Fibroblast of skin of left biceps (primary cell): ENCODE measurements at places on chromosomes 5 and 9.

DNA sequence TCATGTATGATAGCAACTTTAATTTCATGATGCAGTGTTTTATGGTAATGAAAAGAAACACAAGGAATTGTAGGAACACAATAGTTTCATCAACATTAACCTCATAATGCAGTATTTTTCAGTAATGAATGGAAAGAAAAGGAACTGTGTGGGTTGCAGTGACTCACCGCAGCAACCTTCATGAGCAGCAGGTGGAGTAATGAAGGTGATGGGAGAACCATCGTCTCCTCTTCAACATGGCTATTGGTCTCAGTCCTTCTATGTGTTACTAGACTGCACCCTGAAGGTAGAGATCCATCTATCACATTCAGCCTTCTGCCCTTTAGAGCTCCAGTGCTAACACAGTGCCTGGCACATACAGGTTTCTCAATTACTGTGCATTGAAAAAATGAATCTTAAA is 58.0 kb downstream of the TMEM215 start:
- DNase-seq = no peak

DNA sequence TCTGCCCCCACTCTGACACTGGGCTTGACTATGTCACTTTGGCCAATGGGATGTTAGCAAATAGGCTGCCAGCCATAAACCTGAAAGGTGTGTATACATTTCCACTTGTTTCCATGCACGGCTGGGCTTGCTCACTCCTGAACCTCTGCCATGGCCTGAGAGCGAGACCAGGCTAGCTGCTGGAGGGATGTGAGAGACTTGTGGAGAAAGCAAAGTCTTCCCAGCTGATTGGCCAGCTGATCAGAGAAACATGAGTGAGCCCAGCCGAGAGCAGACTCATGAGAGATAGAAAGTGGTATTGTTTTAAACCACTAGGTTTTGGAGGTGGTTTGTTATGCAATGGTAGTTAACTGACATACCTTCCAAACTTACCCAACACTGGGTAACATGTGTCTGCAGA is 13.9 kb downstream of the FAM193B start:
- DNase-seq = no peak

- no peak for DNase-seq
Measured at GRCh38 chr9:112401175-112401815, 21.4 kb downstream of the HSDL2 start.

- peak; percentile 53 for DNase-seq
Measured at GRCh38 chr5:164013077-164013670, 507.8 kb downstream of the MAT2B start.

DNA sequence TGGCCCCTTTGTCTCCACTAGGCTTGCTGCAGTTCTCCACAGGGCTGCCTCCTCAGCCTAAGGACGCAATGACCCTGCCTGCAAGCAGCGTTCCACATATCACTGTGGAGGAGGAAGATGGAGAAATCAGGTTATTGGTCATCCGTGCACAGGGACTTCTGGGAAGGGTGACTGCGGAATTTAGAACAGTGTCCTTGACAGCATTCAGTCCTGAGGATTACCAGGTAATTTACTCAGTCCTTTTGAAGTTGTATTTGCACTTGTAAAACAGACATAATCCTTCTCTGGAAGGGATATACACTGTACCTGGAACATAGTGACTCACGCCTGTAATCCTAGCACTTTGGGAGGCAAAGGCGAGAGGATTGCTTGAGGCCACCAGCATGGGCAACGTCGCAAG is 116.6 kb downstream of the ADGRV1 start:
- DNase-seq = no peak
